Activated CD4-positive, CD25-positive, alpha-beta regulatory T cell (primary cell): ENCODE measurements at places on chromosomes 16 and 17.

DNA sequence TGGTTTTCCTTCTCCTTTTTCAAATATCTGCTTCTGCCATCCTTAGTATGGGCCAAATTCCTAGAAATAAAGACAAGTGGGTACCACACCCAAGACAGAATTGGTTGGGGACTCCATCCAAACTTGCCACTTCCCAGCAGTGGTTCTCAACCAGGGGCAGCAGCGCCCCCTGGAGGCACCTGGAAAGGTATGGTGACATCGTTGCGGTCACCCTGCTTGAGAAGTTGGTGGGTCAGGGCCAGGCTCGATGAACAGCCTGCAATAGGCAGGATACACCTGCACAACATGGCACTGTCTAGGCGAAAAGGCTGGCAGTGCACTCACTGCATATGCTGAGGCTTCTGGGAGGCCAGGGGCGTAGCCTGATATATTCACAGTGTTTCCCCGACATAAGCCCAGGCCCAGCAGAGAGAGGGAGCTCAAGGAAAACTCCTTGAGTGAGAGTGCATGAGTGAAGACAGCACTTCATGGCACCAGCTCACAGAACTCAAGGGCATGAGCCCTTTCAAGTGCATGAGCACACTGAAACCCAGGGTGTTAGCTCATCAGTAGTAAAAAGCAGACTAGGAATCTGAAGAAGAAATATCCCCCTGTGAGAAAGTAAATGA, 57.7 kb downstream of the CMC2 start:
- no peak for DNase-seq

- no peak for DNase-seq
These were observed 4.3 kb downstream of the BANP start for GRCh38 chr16:87955302-87956097.

- no peak for DNase-seq
These were observed 6.3 kb upstream of the SLC5A11 start for GRCh38 chr16:24839347-24839972.

- DNase-seq: no peak
These were observed 90.0 kb downstream of the GNAO1 start for GRCh38 chr16:56281249-56281805.

DNA sequence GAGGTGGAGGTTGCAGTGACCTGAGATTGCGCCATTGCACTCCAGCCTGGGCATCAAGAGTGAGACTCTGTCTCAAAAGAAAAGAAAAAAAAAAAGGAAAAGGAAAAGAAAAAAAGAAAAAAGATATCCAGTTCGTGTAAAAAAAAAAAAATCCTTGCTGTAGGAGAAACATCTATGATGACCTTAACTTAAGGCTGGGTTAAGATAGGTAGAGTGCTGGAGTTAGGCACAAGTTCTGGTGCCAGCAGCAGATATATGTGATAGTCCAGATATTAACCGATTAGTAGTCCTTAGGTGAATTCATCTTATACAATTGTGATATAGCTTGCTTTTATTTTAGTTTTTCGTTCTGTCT, 17.2 kb downstream of the PSMD11 start:
- no peak for DNase-seq

DNA sequence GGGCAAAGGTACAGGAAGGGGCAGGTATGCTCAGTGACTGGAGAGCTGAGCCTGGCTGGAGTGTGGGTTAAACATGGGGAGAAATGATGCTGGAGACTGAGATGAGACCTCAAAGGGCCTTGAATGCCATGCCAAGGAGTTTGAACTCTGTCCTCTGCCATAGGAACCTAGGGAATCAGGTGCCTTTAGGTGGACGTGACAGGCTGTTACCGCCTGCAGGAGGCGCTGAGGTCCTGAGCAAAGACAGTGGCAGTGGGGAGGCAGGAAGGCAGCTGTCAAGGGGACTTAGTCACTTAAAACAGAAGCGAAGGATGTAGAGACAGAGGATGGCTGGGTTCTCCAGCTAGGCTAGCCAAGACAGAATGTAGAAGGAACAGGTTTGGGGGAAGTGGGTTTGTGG, 9.1 kb downstream of the PSMB3 start:
- DNase-seq: no peak
